ENCODE measurements at places on chromosomes 16 and 17. TPM values are rescaled to one million over a fixed set of nuclear protein-coding genes. Genes with fewer than 3 reads are reported as not detected.

DNA sequence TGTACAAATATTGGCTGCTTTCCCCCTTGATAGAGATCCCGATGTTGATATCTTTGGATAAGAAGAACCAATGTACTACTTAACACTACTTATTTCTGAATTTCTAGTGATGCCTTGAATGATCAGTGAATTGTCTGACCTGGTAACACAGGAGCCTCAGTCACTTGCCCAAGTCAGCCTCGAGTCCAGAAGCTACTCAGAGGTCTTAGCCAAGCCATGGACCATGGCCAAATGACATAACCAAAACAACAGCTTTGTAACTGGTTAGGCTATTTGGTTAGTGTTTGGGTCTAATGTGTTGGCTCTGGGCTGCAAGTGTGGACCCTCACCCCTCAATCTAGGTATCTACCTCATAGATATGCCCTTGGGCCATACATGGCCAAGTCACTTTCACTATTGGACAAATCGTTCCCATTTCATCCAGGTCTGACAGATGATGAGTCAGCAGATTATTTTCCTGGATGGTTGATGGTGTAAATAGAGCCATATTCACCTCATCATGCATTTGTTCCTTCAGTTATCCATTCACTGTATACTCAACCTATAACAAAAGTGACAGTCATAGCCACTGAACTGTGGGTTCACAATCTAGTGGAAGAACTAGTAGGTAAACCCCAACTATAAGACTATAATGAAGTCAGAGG is 3.5 kb downstream of the RBFOX1 start:
- no peak for DNase-seq

DNA sequence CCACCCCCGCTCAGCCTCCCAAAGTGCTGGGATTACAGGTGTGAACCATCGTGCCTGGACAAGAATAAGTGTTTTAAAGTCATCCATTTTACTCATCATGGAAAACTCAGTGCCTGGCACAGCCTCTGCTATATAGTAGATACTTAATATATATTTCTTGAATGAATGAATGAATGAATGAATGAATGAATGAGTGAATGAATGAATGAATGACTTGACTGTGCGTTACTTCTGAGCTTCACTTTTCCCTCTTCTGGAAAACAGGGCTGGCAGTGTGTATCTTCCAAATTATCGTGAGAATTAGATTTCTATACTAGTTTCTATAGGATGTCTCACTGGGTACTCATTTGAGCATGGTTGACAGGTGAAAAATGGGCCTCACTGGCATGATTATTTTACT is 307.3 kb upstream of the ERCC4 start:
- DNase-seq = no peak

DNA sequence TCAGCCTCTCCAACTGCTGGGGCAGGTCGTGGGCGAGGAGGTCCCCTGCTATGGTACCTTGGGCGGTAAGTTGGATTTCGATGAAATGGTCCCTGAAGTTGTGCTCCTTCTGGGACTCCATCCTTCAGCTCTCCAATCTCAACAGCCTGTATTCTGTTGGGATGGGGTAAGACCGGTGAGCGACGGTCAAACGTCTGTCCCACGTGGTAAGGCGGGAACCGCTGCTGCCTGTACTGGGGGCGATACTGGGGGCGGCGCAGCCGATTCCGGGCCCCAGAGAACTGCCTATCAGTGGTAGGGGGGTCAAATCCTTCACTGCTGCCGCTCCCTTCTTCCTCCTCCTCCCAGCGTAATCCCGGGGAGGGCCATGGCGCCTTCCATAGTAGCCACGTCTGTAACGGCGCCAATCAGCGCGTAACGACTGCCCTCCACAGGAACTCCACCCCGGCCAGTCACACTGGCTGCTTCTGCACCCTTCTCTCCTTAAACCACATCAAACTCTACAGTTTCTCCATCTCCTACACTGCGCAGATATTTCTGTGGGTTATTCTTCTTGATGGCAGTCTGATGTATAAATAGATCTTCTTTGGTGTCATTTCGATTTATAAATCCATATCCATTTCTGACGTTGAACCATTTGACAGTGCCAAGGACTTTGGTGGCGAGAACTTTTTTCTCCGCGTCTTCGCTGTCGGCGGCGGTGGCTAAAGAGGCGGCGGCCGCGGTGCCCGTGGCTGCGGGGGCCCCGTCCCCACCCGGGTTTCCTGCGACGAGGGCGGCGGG is 41.1 kb downstream of the AHSP start:
- no peak for DNase-seq

DNA sequence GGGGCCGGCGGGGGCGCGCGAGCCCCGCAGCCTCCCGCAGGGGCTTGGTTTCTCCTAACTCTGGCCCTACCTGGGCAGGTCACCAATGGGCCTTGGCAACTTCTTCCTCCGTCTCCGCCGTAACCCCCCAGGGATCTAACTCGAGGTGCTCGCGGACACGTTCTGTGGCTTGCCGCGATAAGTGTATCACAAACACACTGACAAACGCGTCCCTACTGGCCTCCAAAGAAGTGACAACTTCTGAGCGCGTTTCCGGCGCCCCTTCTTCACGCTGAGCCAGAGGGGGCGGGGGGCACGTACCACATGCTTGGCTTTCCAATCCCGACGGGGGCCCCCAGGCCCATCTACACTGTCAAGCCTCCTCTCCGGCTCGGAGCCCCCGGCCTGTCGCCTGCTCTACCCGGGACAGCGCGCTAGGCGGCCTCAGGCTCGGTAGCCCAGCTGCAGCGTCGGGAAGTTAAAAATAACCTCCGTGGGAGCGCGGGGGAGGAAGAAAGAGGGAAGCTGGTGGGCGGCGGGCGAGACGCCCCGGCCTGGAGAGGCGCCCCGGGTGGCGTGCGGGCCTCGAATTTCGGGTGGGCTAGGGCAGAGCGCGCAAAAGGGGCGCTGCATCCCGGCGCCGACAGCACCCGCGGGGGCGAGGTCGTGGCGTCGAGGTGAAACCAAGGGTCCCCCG is 725 bp upstream of the SPHK1 start:
- DNase-seq = no peak

DNA sequence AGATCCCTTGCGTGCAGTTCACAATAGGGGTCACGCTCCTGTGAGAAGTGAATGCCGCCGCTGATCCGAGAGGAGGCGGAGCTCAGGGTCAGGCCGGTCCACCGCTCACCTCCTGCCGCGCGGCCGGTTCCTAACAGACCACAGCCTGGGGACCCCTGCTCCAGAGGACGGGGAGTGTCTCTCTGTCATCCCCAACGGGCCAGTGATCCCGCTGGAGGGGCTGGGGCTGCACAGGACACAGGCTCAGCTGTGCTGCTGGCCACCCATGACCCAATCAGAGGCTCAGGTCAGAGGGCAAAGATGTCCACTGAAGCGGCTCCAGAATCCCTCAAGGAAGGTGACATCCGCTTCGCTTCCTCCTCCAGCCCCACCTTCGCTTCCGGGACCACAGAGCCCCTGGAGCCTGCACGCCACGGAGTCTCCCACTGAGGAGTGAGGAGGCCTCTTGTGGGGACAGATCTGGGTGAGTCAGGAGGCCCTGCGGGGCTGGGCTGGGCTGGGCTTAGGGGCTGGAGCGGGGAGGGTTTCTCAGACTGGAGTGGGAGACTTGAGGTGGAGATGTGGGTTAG is 115.4 kb downstream of the METRNL start:
- DNase-seq = peak; percentile 48

DNA sequence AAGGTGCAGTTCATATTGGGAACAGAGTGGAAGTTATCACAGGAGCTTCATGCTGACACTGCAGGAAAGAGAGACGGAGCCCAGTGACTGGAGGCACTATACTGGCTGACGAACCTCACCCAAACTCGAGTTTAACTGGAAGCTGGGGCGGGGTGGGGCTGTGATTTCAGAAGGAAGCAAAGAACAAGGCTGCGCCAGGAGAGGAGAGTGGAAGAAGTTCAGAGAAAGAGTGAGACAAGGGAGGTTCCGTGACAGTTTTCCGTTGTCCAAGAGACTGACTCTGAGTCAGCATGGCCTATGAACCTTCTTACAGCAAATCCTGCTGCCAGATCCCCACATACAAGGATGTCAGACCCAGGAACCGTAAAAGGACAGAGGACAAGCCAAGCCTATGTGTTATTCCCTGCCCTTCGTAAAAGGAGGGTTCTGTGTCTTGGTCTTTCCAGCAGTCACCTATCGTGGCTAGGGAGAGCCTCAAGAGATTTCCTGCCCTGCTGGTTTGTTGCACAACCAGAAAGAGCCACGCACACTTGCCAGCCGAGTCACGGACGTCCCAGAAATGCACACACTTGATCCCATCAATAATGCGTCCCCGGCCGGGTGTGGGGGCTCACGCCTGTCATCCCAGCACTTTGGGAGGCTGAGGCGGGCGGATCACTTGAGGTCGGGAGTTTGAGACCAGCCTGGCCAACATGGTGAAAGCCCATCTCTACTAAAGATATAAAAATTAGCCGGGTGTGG is 5.1 kb downstream of the PITPNA start:
- no peak for DNase-seq

DNA sequence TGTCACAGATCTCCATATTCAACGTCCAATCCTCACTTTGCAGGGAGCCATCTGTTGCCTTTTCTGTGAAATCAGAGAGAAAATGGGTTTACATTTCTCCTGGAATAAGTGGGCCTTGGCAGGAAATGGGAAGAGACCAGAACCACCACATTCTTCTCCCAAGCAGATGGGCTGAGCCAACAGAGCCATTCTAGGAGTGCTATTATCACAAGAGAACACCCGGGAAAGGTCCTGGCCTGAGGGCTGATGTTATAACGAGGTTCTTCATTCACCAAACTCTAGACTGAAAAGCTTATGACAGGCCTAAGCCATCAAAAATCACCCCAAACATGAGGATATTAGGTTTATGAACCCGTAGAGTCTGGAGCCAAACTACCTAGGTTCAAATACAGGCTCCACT is 64.7 kb downstream of the TOM1L2 start:
- no peak for DNase-seq

GRCh38 chr17:5819396-5819795 is 235.1 kb upstream of the NLRP1 start:
- no peak for DNase-seq

GRCh38 chr17:82497483-82498405 is 21.8 kb upstream of the FOXK2 start:
- DNase-seq = no peak

GRCh38 chr17:51820252-51820651 is 338.3 kb downstream of the CA10 start:
- no peak for DNase-seq

GRCh38 chr16:65782611-65783600 is 583.6 kb upstream of the CDH5 start:
- DNase-seq = no peak

LLGL1 gene
- total RNA-seq = 18.4 TPM

NPIPA7 gene
- total RNA-seq = 5.6 TPM

ZPBP2 gene
- not detected for total RNA-seq

SYT17 gene
- 11.9 TPM for total RNA-seq

RHBDL3 gene
- total RNA-seq = 2.0 TPM

BCL6B gene
- total RNA-seq = 1.4 TPM

HOXB4 gene
- 2.2 TPM for total RNA-seq

SLC52A1 gene
- total RNA-seq = 0.98 TPM

LIMD2 gene
- total RNA-seq = 10.5 TPM

NXN gene
- total RNA-seq = 14.3 TPM

Measured in breast epithelium (tissue), 4 donors.